ENCODE measurements at places on chromosomes 4 and X. TPM values are rescaled to one million over a fixed set of nuclear protein-coding genes. Genes with fewer than 3 reads are reported as not detected.

GUCY1A1 gene
- 16.4 TPM for total RNA-seq

GSX2 gene
- total RNA-seq: not detected

DTHD1 gene
- 0.15 TPM for total RNA-seq

UXT gene
- 87.1 TPM for total RNA-seq

MAPK10 gene
- 6.0 TPM for total RNA-seq

MTTP gene
- 0.25 TPM for total RNA-seq

EREG gene
- total RNA-seq: 0.20 TPM

BEX2 gene
- total RNA-seq: 0.29 TPM

CSN1S1 gene
- not detected for total RNA-seq

HS3ST1 gene
- total RNA-seq: 0.05 TPM

ARL9 gene
- not detected for total RNA-seq

CTAG2 gene
- total RNA-seq: not detected

DGKK gene
- total RNA-seq: not detected

TCEAL2 gene
- total RNA-seq: not detected

MGAT4D gene
- total RNA-seq: not detected

FHL1 gene
- 8,382 TPM for total RNA-seq

NUDT10 gene
- not detected for total RNA-seq

C4orf50 gene
- not detected for total RNA-seq

PAGE4 gene
- total RNA-seq: not detected

FOXP3 gene
- not detected for total RNA-seq

FMR1NB gene
- not detected for total RNA-seq

HTRA3 gene
- total RNA-seq: 24.3 TPM

CENPVL1 gene
- total RNA-seq: not detected

C4orf36 gene
- total RNA-seq: not detected

CDKL2 gene
- total RNA-seq: not detected

Data from psoas muscle (tissue), 8 donors.